ENCODE measurements at places on chromosomes 12 and 14.

DNA sequence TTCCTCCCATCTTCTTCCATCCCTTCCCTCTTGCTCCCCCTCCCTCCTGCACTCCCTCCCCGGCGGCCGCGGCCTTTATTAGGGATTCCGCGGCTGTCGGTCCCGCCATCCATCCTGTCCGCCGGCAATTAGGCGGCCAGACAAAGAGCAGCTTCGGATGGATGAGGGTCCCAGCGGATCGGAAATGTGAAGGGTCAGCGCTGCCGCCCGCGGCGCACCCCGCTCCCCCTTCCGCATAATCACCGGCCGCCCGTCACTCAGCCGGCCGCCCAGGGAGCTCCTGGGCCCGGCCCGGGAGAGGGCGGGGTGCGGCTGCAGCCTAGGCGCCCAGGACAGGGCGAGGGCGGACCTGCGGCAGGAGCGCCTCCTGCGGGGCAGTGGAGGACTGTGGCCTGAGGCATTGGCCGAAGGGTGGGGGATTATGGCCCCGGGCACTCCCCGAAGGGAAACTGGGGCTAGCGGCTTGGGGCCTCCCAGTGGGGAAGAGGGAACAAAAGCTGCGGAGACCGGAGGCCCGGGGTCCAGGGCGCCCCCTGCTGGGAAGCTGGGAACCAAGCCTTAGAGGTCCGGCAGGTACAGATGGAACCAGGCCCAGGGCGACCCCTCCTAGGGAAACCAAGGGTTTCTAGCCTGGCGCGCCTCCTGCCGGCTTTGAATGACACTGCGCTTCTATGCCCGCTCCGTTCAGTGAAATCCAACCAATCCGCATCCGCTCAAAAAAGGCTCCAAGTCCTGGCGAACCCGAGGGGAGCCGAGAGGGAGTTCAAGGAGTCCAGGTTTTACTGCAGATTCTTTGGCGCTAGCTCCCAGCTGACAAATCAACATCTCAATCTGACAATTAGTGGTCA, 4.4 kb upstream of the DNAJC22 start:
- DNase-seq: peak; percentile 91

- DNase-seq: no peak
These were observed 28.2 kb upstream of the EGLN3 start for GRCh38 chr14:33978892-33979612.

GRCh38 chr14:69263771-69264170, 3.8 kb downstream of the GALNT16 start:
- DNase-seq: no peak

GRCh38 chr12:108911915-108912314, 32.0 kb downstream of the DAO start:
- no peak for DNase-seq

GRCh38 chr14:33404964-33405574, 466.4 kb downstream of the NPAS3 start:
- DNase-seq: no peak

- no peak for DNase-seq
These were observed 346.2 kb downstream of the C12orf75 start for GRCh38 chr12:105676694-105677093.

DNA sequence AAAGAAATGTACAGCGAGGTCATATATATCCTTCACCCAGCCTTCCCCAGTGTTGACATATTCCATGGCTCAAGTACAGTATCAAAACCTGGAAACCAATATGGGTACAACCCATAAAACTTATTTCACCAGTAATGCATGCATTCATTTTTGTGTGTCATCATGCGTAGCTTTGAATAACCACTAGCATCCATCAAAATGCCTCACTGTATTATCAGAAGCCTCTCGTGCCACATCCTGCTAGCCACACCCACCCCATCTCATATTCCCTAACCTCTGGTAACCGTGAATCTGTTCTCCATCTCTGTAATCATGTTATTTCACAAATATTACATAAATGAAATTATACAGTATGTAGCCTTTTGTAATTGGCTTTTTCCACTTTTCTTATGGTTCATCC, 314.3 kb downstream of the RAD51B start:
- DNase-seq: no peak

DNA sequence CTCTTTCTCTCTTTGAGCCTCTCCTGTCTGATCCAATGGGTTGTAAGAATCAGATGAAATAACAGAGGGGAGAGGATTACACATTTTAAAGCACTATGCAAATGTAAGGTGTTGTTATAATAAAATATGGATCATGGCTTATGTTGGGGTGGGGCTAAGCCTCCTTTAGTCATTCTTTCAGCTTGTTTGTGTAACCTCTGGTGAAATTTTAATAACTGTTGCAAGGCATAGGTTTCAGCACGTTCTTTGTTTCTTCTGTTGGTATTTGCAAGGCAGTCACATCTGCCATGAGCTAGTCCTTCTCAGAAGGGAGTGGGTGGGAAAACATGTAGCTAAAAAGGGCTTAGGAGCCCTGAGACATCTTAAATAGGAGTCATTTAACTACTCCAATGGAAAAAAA, 74.8 kb upstream of the FRMD6 start:
- DNase-seq: no peak

DNA sequence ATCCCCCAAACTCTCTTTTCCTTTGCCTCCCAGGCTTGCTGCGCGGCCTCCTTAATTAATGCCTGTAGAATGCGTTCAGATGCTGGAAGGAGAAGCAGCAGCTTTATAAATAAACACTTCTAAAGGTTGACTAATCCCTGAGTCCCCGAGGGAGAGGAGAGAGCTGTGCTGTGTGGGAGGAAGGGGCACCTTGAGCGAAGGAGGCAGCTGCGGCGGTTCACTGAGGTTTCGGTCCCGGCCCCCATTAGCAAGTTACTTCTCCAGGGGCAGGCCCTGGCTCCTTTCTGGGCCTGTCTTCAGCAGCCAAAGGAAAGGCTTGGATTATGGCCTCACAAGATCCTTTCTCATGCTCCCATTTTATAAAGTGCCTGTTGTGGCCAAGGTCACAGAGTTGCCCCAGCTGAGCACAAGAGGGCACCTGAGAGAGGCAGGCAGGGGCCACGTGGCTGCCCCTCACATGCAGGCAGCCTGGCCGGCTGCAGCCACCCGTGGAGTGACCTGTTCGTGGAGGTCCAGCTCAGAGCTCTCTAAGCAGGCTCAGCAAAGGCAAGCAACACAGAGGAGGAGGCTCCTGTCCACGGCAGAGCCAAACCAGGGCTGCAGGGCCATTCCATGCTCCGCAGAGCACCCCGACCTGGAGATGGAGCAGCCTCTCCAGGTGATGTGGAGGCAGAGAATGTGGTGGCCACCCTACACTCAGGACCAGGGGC, 15.0 kb upstream of the CACNA2D4 start:
- DNase-seq: no peak

- DNase-seq: no peak
These were observed 21.8 kb upstream of the LRRK2 start for GRCh38 chr12:40203060-40203430.

DNA sequence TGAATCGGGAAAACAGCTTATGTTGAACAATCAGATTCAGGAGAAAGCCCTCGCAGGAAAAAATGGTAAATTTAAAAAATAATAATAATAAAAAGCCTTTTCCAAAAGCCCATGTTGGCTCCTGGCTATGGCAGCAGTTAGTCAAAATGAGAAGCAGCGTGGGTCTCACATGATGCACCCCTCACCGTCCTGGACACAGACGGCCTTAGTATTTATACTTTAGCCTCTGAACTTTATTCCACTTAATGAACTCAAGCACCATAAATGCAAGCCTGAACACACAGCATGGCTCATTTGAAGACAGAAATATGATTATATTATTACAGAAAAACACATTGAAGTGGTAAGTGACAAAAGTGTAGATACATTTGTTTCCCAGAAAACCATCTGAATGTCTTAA, 160.9 kb downstream of the RIMBP2 start:
- DNase-seq: no peak

- DNase-seq: no peak
These were observed 203.7 kb downstream of the RMST start for GRCh38 chr12:97666263-97666662.

GRCh38 chr14:93859957-93860356, 67.2 kb upstream of the FAM181A start:
- no peak for DNase-seq

GRCh38 chr14:104665657-104666522, 23.5 kb upstream of the INF2 start:
- DNase-seq: peak; percentile 52

- no peak for DNase-seq
These were observed 333.4 kb upstream of the ATXN7L3B start for GRCh38 chr12:74204236-74204635.

DNA sequence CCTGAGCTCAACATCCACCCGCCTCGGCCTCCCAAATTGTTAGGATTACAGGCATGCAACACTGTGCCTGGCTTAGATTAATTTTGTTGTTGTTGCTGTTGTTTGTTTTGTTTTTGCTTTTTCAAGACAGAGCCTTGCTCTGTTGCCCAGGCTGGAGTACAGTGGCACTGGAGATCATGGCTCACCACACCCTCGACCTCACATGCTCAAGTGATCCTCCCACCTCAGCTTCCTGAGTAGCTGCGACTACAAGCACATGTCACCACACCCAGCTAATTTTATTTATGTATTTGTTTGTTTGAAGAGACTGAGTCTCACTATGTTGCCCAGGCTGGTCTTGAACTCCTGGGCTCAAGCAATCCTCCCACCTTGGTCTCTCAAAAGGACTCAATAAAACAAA, 26.7 kb downstream of the CRY1 start:
- DNase-seq: no peak

GRCh38 chr12:39426636-39427240, 16.2 kb downstream of the KIF21A start:
- no peak for DNase-seq

DNA sequence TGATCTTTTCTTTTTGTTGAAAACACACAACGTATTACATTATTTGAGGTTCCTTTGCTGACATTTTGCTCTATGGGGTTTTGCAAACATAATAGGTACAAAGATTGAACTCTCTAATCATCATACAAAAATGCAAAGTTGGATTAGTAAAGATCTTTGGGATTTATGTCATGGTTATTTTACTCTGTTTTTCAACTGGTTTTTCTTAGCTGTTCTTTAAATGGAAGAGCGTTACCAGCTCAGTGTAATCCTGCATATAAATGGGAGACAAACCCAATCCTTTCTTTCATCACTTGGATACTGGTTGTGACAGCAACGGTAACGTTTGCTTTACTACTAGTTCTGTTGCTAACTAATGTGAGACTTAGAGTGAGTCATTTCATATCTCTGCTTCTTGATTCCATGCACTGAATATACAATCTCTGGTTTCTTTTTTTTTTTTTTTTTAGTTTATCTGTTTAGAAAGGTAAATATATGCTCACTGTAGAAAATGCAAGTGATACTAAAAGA, 104.9 kb upstream of the NOVA1 start:
- no peak for DNase-seq

DNA sequence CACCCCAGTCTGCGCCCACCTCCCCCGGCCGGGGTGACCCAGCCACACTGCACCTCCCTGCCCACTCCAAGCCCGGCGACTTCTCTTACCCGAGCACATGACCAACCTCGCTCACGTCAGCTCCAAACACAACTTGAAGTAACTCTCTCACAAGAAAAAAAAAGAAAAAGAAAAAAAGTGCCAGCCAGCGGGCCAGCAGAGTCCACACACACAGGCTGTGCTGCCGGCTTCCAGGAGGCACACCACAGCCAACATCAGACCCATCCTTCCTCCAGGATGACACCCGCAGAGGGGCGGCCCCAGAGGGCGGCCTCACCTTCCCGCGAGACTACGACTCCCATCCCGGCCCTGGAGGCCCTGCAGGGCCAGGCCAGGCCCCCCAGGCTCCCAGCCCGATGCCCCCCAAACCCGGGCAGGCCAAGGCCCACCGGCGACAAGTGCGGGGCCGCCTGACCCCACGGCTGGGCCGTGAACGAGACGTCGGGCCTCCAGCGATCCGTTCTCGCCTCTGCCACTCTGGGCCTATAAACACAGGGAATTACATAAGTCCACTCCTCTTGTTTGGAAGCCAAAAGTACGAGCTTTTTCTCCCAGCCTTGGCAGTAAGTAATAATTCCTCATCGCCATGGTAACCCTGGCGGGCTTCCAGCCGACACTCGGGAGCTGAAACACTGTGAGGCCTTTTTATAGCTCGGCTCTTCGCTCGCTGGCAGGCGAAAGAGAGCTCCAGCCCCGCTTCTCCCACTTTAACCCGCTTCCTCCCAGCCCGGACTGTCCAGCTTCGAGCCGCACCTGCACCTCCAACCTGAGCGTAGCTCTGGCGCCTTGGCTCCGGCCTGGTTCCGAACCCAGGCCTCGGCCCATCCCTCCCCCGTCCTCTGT, 49.1 kb downstream of the NCOR2 start:
- no peak for DNase-seq

- no peak for DNase-seq
These were observed 89.5 kb downstream of the PELI2 start for GRCh38 chr14:56207626-56208292.

GRCh38 chr14:97058074-97058467, 260.9 kb downstream of the VRK1 start:
- DNase-seq: no peak

DNA sequence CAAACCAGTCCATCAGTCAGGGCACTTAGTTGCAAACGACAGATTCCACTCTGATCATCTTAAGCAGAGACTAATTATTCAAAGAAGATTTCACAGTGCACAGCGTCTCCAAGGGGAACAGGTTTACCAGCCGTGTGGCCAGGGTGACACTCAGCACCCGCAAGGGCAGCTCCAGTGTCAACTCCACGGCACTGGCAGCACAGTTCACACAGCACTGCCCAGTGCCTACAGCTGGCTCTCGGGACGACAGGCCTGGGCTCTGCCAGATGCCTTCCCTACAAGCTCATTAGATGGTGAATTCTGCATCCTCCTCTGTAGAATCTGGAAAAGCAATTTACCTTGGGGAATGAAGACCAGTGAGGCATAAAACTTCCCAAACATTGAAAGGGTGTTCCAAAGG, 4.9 kb downstream of the OR10P1 start:
- DNase-seq: no peak

DNA sequence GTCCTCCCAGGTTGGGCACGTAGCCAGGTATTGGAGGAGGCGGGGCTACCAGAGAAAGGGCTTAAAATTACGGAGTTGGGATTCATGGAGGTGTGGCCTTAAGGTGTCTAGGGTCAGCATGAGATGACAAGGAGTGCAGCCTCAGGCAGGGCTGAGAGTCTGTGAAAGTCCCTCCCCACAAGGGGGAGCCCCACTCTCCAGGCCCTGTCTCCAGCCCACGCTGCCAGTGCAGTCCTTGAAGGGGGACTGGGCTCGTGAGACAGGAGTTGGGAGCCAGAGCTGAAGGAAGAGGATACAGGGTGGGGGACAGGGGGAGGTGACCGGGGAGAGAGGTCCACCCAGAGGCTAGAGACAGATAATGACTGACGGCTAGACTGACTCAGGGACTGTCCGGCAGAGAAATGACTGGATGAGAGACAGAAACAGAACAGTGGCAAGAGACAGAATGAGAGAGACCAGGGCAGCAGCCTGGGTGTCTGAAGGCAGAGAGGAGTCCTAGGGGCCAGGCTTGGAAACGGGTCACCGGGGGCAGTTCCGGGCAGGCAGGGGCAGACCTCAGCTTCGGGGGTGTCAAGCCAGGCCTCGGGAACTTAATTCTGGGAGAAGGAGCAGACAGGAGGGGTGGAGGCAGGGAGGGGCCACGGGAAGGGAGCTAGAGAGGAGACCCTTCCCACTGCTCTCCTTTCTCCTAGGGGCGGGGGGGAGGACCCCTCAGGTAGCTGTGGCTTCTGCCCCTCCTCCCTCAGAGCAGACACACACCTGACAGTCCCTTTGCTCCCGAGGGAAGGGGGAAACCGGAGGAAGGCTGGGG, 970 bp downstream of the CDH24 start:
- peak; percentile 75 for DNase-seq
